T1000 (cell line): ENCODE measurements at places on chromosomes 5 and 9.

GRCh38 chr5:141944076-141944475 lies 13.9 kb downstream of the PCDH12 start:
- DNase-seq, result no peak

GRCh38 chr5:77987331-77987730 lies 211.2 kb upstream of the TBCA start:
- DNase-seq, result no peak

DNA sequence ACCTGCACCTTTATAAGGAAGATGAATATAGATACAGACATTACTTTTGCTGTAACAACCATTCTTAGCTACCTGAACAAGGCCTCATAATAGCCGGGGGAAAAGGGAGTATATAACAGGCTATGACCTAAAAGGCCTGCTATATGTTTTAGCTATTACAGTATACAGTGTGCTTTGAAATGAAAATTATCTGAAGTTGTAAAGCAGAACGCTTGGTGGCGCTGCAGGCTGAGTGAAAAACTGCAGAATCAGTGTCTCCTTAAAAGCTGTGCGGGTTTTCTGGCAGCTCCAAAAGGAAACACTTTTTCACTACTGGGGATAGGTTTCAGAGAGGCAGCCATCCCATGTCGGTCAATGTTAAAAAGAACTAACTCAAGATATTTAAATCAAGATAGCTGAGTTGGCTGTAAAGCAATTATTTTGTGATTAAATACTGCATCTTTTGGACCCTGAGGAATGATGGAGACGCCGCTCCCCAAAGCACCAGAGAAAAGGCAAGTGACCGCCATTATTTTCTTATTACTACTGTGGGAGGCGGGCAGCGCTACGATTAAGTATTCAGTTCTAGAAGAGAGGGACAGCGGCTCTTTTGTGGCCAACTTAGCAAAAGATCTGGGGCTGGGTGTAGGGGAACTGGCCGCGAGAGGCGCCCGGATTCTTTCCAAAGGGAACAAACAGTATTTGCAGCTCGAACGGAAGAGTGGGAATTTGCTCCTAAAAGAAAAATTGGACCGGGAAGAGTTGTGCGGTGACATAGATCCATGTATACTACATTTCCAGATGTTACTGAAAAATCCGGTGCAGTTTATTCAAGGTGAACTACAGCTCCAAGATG lies 5.9 kb downstream of the PCDHB6 start:
- DNase-seq, result no peak

GRCh38 chr9:89234205-89235067 lies 55.8 kb upstream of the SHC3 start:
- no peak for DNase-seq

DNA sequence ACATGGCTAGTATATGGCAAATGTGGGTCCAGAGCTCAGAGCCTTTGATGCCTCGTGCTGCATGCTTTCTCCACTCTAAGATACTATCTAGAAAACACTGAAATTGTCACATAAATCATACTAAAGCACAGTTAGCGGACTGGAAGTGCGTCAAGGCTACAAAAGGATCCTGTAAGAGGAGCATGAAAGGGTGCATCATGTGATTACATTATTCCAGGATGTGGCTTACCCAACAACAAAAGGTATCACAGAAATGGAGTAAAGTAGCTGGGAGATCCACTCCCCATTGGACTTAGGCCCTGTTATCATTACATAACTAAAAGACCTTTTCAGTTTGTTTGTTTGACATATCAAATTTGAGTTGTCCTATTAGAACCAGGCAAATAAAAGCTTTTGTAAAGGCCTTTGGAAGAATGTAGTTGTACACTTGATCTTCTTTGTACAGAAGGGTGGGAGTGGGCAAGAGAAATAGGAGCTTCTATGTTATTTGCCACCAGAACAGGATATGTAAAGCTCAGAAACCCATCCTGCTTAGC lies 6.9 kb downstream of the SLC31A1 start:
- no peak for DNase-seq

GRCh38 chr9:108078811-108079210 lies 589.2 kb upstream of the KLF4 start:
- DNase-seq, result no peak

DNA sequence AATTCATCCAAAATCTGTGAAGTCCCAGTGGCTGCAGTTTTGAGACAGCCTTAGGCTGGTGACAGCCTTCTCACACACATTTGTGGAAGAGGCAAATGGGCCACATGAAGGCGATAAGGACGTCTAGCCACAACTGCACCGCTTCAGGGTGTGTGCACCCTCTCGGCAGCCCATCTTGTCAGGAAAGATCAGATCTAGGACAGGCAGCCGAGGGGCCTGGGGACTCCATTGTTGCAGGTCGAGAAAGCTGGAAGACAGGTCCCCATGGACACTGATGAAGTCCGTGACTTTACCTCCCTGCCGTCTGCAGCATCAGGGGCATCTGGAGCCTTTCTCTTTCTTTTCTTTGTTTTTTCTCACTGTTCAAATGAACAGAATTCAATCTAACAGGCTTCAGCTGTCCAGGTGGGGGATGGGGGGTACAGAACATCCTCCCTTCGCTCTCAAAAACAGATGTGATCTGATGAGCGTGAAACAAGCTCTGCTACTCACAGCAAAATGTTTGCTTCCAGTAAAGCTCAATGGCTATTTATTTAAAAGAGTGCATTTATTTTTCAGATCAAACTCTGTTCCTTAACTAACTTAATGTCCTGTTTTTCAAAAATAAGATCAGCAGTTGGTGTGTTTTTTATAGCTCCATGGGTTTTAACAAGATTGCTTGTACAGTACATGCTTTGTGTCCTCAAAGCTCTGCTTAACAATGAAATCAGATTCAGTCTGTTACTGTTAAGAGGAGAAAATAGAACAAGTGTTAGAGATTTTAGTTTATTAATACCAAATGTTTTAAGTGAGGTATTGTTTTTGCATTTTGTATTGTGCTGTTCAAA lies 111.8 kb upstream of the OTULINL start:
- DNase-seq, result no peak

DNA sequence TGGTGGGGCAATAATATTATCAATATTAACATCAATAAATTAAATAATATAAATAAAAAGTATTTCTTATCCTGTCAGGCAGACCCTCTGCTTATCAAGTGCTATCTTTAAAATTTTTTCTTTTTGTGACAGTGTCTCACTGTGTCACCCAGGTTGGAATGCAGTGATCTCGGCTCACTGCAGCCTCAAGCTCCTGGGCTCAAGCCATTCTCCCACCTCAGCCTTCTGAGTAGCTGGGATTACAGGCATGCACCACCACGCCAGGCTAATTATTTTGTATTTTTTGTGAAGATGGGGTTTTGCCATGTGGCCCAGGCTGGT lies 53.2 kb downstream of the NDST1 start:
- DNase-seq, result no peak

- no peak for DNase-seq
Observed at GRCh38 chr5:13348568-13348967, 595.9 kb downstream of the DNAH5 start.

DNA sequence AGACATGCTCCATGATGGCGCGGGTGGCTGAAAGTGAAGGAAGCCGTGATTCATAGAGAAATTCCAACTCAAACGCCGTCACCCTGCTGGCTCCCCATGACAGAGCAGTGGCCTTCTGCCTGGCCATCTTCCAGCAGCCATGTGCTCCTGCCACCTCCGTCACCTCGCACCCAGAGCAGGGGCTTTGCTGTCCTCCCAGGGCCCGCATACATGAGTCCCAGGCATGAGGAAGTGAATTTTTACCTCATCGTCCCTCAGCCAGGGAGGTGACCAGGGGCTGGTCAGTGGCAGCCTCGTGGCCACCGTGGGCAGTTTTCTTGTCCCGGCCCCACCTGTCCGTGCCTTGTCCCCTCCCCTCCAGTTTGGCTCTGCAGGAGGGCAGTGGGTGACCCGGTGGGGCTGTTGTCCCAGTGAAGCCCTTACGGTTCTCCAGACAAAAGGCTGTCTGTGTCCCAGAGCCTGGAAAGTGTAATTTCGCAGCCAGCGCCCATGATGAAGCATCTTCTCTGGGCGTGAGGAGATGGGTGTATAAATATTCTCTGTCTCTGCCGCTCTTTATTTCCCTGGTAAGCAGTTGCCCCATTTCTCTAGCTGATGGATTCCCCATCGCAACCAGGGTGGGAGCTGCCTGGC lies 124.0 kb upstream of the LMX1B start:
- no peak for DNase-seq

GRCh38 chr5:40390281-40391149 lies 289.2 kb upstream of the PTGER4 start:
- DNase-seq, result no peak

GRCh38 chr5:154409230-154409840 lies 36.5 kb upstream of the SAP30L start:
- DNase-seq, result no peak

DNA sequence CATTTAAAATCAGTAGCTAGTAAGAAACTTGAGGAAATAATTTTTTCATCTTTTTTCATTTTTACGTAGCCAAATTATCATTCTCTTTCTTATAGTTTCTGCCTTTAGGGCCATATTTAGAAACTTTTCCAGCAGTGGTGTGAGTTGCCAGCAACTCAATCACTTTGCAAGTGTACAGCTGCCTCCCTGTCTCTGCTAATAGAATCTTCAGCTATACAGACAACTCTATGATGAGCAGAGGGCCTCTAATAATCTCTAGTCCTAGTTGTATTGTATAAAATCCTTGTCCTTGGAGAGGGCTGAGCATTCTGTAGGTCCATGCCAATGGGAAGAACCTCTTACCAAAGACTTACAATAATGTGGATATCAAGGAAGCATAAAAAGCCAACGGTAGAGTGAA lies 11.5 kb upstream of the SHOC1 start:
- no peak for DNase-seq

DNA sequence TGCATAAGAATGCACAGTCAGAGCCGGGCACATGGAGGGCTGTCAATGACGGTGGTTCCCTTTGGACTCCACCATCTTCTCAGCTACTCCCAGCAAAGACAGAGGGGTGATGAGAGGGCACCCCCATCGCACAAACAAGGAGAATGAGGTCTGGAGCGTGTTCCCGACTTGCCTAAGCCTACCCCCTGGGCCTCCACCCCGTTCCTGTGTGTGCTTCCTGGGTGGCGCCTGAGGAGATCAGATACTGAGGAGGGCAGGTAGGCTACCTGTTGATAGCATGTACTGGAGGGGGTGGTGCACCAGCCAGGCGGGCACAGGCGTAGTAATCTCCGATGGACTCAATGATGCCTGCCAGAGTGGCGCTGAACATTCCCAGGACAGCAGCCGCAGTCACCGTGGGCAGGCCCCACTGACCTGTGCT lies 4.1 kb downstream of the SLC23A1 start:
- no peak for DNase-seq

- DNase-seq, result no peak
Observed at GRCh38 chr5:149429839-149430721, 51.0 kb upstream of the IL17B start.

DNA sequence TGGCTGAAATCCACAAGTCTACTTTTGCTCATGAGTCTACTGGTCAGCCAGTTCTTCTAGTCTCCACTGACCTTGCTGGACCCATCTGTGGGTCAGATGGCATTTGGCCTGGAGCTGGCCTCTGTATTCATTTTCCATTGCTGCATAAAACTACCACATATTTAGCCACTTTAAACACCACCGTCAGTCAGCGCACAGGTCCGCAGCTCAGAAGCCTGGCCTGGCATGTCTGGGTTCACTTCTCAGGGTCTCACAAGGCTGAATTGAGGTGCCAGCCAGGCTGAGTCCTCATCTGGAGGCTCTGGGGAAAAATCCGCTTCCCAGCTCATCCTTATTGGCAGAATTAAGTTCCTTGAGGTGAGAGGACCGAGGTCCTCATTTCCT lies 54.7 kb downstream of the BARX1 start:
- no peak for DNase-seq

GRCh38 chr5:176183321-176184074 lies 54.7 kb upstream of the SIMC1 start:
- no peak for DNase-seq

DNA sequence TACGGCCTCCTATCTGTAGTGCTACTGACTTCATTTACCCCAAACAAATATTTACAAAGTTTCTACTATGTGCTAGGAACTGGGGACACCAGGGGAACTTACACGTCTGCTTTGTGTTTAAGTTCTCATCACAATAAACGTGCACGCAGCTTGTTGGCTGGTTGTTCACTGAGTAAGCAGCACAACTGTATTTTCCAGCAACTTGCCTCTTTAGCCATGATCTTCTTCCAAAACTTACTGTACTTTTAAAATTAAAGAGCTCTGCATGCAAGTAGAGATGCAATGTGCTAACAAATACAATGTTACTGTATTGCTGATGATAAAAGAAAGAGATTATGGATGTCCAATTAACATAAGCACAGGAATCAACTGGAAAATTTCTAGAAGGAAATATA lies 62.8 kb downstream of the RAPGEF1 start:
- DNase-seq, result no peak

DNA sequence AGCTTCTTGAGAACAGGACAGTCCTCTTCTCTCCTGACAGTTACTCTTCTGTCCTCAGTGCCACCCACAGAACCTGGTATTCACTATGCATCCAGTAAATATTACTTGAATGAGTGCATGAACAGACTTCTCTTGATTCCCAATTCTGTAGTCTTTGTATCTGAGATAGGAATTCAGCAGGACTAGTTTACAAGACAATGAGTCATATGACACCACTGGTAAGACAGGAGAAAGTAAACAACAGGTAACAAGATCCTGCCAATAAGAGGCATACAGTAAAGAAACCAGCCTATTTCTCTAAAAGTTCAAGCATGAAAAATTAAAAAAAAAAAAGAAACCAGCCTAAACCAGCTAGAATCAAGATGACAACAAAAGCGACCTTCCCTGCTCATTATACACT lies 6.2 kb downstream of the ZNF883 start:
- no peak for DNase-seq

- DNase-seq, result no peak
Observed at GRCh38 chr9:89207026-89207425, 28.4 kb upstream of the SHC3 start.

- DNase-seq, result no peak
Observed at GRCh38 chr5:56900395-56900794, 9.0 kb upstream of the SETD9 start.

GRCh38 chr5:159286420-159287035 lies 23.4 kb downstream of the UBLCP1 start:
- no peak for DNase-seq

- DNase-seq, result no peak
Observed at GRCh38 chr5:149174847-149175234, 33.5 kb downstream of the ABLIM3 start.
